Stimulated activated CD4-positive, alpha-beta T cell treated with anti-CD3 and anti-CD28 coated beads, TNF-alpha, amount 100 ng/mL, for 48 hours (primary cell): ENCODE measurements at places on chromosomes 7 and 10.

DNA sequence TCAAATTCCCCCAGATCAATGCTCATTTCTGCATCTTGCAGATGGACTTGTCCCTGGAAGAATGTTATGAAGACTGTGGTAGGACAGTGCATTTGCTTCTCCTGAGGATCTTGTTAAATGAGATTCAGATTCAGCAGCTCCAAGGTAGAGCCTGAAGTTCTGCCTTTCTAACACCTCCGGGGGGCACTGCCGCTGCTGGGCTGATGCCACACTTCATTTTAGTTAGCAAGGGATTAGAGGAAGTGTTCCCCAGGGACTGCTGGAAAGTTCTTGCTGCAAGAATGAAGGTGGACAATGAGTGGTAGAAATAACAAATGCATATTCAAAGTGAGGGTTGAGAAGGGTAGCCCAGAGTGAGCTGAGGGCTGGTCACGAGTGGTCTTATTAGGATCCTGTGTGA lies 434.3 kb upstream of the AKR1E2 start:
- no peak for DNase-seq

- no peak for DNase-seq
Observed at GRCh38 chr7:50594734-50595485, 29.7 kb upstream of the DDC start.

DNA sequence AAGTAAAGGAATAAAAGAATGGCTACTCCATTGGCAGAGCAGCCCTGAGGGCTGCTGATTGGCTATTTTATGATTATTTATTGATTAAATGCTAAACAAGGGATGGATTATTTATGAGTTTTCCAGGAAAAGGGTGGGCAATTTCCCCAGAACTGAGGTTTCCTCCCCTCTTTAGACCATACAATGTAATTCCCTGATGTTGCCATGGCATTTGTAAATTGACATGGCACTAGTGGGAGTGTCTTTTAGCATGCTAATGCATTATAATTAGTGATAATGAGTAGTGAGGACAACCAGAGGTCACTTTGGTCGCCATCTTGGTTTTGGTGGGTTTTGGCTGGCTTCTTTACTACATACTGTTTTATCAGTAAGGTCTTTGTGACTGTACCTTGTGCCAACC lies 55.5 kb downstream of the BBS9 start:
- no peak for DNase-seq

DNA sequence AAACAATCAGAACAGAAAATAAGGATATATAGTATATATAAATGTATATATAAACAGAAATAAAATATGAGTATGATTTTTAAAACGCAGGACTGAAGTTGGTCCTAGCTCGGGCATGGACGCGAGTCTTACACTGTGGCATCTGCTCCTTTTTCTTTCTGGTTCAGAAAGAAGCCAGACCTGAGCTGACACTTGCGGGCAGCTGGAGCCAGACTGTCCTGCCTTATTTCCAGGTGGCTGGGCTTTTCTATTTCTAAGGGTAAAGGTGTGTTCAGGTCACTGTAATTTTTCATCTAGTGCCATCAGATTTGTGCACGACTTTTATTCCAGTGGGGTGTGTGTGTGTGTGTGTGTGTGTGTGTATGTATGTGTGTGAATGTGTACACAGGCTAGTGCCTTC lies 166.4 kb downstream of the GALNT17 start:
- no peak for DNase-seq

- no peak for DNase-seq
Observed at GRCh38 chr10:101140950-101141615, 10.0 kb downstream of the TLX1 start.

GRCh38 chr10:13904064-13904463 lies 317.3 kb downstream of the PRPF18 start:
- no peak for DNase-seq

GRCh38 chr10:29949411-29950011 lies 109.9 kb downstream of the JCAD start:
- DNase-seq = no peak

DNA sequence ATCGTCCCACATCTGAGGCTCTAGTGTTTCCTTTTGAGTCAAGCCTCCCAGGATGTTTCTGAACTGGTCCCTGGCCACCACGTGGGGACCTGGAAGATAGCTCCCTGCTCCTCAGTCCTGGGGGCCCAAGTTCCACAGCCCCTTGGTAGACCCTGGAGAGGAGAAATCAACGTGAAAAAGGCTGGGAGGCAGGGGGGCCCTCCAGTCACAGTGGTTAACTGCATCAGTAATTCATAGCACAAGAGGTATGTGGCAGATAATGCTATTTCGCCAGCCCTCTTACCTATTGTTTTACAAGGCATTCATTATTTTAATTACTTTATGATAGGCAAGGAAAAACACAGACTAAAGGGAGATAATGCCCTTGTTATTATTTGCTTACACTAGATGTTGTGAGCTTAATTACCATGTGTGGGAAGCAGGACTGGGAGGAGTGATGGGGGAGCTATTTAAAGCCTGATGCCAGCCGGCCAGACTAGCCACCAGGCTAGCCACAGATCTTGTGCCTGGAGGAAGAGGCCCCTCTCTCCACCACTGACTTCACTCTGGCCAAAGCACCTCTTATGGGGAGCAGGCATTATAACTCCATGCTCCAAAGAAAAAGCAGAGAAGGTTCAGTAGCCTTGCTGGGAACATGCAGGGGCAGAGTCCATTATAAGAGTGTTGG lies 230.7 kb downstream of the KCNMA1 start:
- DNase-seq = no peak

GRCh38 chr7:2997014-2997413 lies 46.7 kb downstream of the CARD11 start:
- no peak for DNase-seq

GRCh38 chr7:112067632-112068540 lies 138.3 kb downstream of the DOCK4 start:
- no peak for DNase-seq

- peak; percentile 97 for DNase-seq
Observed at GRCh38 chr10:102394079-102394800, 1.3 kb upstream of the NFKB2 start.

- no peak for DNase-seq
Observed at GRCh38 chr10:95360122-95360714, 69.4 kb upstream of the PDLIM1 start.

- no peak for DNase-seq
Observed at GRCh38 chr10:58104351-58104751, 163.3 kb downstream of the IPMK start.

GRCh38 chr7:16066805-16067459 lies 354.4 kb downstream of the CRPPA start:
- DNase-seq = no peak

- no peak for DNase-seq
Observed at GRCh38 chr7:108120933-108121332, 9.2 kb downstream of the LAMB4 start.

DNA sequence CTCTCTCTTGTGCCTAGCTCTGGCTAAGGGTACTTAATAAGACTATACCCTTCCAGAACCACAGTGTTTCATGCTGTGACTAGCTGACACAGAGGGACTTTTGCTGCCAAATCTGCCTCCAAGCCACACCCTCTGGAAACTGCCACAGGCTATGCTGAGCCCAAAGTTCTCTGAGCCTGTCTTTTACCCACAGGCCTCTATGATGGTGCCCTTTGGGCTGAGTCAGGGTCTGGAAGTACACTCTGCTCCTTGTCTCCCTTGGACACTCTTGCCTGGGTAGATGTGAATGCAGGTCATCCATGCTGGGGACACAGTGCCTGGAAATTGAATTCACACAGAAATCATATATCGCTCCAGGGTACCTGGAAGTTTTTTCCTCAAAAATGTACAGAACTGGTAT lies 22.6 kb downstream of the DYDC1 start:
- no peak for DNase-seq

DNA sequence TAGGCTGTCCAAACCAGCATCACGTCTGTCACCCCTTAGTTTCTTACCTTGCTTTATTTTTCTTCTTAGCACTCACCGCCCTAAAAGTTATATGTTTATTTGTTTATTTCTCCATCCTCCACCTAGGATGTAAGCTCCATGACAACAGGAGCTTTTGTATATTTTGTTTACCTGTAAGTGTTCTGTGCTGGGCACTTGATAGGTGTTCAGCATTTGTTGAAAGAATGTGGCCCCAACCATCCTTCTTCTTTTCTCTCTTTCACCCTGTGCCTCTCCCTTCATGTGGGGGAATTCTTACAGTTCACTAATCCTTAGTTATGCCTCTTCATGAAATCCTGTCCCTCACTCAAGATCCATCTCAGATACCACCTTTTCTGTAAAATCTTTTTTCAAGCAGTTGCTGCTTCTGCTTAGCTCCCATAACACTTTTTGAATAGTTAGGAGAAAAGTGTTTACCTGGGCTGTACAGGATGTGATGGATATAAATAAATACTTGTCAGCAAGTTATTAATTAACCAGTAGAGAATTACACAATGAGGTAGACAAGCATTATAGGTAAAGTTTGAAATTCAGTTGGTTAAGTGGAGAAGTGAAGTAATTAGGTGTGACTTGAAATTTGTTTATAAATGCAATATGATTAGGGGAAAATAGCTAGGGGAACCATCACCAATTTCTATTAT lies 9.7 kb downstream of the AHR start:
- DNase-seq = no peak

- DNase-seq = no peak
Observed at GRCh38 chr7:143375298-143376034, 5.7 kb upstream of the ZYX start.

GRCh38 chr10:51743146-51743545 lies 43.8 kb upstream of the CSTF2T start:
- no peak for DNase-seq

DNA sequence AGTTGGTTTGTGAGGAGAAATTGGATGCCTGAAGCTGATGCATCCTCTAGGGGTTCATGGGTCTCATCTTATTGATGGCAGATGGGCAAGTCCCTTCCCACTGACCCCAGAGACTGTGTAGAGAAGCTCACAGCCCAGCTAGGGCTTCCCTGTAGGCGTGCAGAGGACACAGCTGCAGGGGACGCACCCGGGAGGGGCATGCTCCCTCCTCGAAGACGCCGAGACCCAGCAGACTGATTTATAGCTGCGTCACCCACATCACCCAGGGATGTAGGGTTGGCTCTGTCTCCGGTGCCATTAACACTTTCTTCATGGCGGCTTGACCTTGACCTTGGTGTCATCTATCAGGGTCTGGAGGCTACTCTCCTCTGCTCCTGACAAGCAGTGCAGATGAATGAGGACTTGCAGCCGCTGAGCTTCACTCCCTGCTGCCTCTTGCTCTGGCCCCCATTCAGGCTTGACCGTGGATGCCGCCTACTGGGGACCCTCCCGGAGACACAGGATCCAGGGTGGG lies 549.7 kb downstream of the TCERG1L start:
- no peak for DNase-seq

DNA sequence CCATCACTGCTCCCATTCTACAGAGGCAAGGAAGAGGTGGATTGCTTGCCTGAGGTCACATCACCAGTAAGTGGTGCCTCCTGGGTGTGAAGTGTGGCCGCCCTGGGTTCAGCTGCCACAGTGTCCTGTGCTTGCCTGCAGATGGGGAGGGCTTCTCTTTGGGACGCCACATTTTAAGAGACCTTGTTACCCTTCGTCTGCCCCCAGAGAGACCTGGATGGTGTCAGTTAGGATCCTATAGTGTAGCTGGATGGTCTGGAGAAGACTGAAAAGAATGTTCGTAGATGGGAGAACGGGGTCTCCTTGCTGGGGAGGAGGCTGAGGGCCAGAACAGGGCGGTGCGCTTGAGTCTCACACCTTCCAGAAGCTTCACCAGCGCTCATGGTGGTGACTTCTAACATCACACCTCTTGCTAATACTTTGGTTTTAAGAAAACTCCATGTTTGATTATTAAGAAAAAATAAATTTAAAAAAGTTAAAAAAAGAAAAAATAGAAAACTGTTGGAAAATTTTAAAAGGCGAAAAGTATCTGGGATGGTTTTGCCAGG lies 2.3 kb downstream of the DOCK1 start:
- no peak for DNase-seq

- DNase-seq = no peak
Observed at GRCh38 chr7:106848851-106849442, 16.1 kb upstream of the PIK3CG start.

DNA sequence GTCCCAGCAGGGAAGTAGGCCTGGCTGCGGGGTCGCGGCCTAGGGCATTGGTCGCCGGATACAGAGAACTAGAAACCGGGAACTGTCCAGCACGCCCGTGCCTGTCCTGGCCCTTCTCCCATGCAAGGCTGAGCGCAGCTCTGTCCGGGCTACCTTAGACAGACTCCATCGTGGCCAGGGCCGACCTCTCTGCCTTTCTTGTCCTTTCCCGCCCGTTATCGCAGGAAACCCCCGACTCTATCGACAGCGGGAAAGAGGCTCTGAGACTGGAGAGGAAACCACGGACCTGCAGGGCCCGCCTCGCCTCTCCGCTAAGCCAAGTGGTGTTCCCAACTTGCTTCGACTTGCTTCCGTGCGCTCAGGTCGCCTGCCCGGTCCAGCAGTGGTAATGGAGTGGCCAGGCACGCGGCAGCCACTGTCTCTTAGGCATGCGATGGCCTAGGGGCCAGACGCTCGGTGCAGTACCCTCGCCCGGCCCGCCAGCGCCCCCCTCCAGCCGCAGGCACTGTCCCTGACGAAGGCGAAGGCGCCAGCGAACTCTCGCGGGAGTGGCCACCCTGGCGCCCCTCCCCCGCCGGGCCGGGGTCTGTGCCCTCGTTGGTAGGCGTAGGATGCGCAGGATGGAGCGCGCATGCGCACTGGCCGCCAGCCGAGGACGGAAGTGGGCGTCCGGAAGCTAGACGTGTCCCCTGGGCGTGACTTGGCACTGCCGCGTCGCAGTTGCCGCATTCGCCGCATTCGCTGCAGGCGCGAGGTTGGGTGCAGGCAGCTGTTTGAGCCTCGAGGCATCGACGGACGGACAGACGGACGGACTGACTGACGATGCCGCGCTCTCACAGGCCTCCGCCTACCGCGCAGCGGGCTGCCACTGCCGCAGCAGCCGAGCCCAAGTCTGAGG lies 54.4 kb downstream of the MCMBP start:
- no peak for DNase-seq

- DNase-seq = no peak
Observed at GRCh38 chr10:7626283-7626682, 40.5 kb downstream of the ITIH5 start.

DNA sequence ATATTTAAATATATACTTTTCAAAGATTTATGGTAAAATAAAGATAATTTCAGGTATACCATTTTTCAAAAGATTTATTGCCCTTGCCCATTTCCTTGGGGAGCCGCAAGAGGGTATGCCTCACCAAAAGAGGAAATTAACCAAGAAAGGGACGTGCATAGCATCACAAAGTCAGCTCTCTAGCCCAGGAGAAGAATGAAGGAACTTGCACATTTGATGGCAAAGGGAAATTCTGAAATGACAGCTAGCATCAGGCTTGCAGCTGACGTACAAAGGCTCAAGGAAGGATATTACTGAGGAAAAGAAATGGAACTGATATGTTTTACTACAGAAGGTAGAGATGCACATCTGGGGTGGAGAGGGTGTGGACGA lies 93.6 kb upstream of the RSU1 start:
- DNase-seq = no peak

DNA sequence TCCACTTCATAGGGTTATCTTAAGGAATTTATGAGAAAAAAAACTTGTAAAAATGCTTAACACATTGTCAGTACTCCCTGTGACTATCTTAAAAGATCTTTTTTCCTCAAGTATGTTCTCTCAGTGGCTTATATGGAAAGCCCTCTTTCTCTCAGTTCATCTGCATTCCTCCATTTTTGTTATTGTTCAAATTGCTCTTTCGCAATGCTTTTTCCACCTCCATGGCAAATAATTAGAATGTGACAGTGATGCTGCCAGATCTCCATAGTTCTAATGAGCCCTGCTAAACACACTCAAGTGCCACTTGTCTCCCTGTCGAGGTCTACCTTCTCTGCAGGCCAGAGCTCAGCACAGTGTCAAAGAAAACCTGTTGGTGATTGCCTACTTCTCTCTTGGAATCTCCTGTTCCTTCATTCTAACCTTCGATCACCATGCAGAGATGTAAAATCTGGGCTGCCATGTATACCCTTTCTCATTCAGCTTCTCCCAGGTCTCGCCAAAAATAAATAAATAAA lies 37.2 kb upstream of the ABCB5 start:
- DNase-seq = no peak
